Ecto neural progenitor cell (in vitro differentiated cells): ENCODE measurements at places on chromosomes 1 and 21.
A peak's percentile ranks its signal among the peaks of the same experiment; 100 is the strongest.

DNA sequence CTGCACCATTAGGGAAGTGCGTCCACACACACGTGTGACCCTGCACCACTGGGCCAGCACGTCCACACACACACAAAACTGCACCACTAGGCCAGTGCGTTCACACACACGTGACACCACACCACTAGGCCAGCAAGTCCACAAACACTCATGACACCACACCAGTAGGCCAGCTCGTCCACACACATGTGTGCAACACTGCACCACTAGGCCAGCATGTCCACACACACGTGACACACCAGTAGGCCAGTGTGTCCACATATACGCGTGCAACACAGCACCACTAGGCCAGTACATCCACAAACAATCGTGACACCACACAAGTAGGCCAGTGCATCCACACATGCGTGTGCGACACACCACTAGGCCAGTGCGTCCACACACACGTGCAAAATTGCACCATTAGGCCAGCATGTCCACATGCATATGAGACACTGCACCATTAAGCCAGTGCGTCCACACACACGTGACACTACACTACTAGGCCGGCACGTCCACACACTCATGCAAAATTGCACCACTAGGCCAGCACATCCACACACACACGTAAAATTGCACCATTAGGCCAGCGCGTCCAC, 235.0 kb downstream of the SLC45A1 start:
- peak; percentile 50 for DNase-seq

DNA sequence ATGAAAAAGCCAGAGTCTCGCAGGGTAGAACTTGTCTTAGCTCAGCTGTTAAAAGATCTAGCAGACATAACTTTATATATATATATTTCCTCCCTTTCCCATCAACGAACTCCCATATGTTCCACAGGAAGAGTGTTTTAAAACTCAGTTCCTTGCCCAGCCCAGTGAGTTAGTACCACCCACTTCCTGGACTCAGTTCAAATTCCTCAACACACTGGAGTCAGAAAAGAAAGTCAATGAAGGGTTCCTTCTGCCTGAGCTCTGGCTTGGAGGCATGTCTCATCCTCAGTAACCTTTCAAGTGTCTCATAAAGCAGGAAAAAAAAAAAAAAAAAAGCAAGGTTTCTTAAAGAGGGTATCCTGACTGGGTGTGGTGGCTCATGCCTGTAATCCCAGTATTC, 15.6 kb downstream of the TPM3 start:
- no peak for DNase-seq

DNA sequence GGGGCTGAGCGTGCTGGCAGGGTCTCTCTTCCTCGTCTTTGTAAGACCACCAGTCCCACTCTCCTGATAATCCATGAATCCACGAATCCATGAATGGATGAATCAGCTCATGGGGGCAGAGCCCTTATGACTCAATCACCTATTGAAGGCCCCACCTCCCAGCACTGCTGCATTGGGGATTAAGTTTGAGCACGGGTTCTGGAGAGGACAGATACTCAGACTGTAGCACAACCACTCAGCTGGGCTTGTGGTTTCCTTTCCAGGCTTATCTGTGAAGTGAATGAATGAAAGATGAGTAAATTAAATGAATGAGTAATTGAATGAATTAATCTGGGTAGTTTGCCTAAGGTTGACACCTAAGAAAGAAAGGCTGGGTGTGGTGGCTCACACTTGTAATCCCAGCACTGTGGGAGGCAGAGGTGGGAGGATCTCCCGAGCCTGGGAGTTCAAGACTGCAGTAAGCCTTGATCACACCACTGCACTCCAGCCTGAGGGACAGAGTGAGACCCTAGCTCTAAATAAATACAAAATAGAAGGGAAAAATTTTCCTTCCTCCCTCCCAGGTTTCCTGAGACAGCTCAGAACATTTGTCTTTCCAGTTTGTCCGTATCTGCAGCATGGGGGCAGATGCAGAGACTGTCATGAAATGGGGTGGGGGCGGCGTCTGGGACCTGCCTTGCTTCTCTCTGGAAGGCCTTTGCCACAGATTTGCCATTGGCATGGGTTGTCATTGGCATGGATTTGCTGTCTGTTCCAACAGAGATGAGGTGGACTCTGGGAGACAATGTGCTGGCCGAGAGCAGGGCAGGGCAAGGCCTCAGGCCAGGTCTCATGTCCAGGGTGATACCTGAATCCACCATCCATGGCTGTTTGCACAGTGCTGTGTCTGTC, 187.7 kb upstream of the C1orf174 start:
- DNase-seq: no peak

- no peak for DNase-seq
Measured at GRCh38 chr1:167083066-167083665, 7.0 kb downstream of the GPA33 start.

GRCh38 chr1:37808369-37809319, 636 bp upstream of the YRDC start:
- peak; percentile 71 for DNase-seq
